ENCODE measurements at places on chromosomes 7 and 10.

DNA sequence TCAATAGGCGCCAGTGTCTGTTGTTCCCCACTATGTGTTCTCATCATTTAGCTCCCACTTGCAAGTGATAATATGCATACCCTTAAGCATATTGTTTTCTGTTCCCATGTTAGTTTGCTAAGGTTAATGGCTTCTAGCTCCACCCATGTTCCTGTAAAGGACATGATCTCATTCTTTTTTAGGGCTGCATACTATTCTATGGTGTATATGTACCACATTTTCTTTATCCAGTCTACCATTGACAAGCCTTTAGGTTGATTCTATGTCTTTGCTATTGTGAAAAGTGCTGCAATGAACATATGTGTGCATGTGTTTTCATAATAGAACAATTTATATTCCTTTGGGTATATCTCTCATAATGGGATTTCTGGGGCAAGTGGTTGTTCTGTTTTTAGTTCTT, 77.8 kb upstream of the PLXDC2 start:
- DNase-seq, result no peak

GRCh38 chr7:131482800-131483199, 73.6 kb downstream of the PODXL start:
- DNase-seq, result no peak

- no peak for DNase-seq
Measured at GRCh38 chr7:979886-980571, 3.0 kb upstream of the CYP2W1 start.

GRCh38 chr7:133121175-133121844, 39.4 kb upstream of the CHCHD3 start:
- DNase-seq, result no peak

DNA sequence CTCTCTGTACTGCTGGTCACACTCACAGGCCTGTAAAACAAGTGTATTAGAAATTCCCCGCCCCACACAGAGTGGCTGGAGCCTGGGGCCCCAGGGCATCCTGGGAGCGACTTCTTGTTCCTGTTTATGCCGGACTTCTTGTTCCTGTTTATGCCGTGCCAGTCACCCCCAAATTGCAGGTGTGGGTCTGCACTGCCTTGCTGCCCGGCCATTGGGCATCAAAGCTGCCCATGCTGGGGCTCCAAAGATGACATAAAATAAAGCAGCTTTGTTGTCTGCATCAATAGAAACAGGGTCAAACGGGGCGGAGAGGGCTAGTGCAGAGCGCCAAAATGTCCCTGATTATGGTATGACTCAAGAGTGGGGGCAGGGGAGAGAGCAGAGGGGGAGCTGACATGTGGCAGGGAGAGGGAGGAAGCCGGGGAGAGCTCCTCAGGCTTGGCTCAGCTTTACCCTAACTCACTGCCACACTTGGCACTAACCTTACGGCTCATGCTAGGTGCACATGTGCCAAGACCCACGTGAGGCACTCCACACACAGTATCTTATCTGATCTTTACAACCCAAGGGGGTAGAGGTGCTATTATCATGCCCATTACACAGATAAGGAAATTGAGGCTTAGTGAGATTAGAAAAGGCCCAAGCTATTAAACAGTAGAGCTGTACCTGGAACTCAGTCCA, 98.4 kb downstream of the PIP4K2A start:
- DNase-seq, result no peak

DNA sequence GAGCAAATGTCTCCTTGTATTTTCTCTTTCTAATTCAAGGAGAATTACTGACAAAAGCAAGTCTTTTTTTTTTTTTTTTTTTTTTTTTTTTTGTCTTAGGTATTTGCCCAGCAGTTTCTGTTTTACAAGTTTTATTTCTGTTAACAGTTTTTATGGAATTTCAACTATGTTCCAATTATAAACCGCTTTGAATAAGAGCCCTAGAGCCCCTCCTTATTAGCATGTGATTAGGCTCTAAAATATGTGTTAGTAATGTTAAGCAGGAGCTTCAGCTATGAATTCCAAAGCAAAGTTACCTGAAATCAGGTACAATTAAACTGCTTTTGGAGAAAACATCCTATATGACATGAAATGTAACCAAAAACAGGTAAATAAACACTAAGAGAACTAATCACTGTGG, 997.0 kb upstream of the POT1 start:
- no peak for DNase-seq
